Activated CD4-positive, CD25-positive, alpha-beta regulatory T cell (primary cell): ENCODE measurements at places on chromosomes 5 and 9.
A peak's percentile ranks its signal among the peaks of the same experiment; 100 is the strongest.

- DNase-seq = peak; percentile 43
Measured at GRCh38 chr5:150161242-150162141, 5.1 kb upstream of the CDX1 start.

DNA sequence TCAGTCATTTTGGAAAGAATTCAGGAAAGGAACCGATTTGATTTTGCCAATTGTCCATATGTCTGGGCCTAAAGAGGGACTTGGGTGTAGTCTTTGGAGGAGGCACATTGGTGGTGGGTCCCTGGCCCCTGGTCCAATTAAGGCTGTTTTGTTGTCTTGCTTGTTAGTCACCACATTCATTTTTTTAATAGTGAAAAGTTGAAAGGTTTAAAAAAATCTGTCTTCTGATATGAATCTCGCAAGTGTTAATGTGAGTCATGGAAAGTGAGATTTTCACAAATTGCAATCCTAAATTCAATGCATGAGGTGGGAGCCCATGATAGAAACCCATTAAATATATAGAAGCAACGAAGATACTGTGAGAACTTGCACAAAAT, 165.9 kb upstream of the OTULINL start:
- no peak for DNase-seq

DNA sequence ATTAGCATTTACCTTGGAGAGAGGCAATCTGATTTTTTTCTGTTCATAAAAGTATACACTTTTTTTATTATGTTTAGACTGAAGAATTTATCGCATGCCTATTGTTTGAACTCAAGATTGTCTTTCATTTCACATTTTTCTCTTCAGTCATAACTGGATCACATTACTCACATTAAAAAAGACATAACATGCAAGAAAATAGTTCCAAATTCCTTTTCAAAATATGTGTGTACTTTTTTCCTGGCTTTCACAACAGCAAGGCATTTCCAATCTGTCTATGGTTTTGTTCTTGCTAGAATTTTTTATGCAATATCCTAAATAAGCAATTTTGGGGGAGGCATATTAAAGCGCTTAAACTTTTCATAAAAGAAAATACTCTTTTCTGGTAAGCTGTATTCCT, 21.2 kb downstream of the FTMT start:
- no peak for DNase-seq

DNA sequence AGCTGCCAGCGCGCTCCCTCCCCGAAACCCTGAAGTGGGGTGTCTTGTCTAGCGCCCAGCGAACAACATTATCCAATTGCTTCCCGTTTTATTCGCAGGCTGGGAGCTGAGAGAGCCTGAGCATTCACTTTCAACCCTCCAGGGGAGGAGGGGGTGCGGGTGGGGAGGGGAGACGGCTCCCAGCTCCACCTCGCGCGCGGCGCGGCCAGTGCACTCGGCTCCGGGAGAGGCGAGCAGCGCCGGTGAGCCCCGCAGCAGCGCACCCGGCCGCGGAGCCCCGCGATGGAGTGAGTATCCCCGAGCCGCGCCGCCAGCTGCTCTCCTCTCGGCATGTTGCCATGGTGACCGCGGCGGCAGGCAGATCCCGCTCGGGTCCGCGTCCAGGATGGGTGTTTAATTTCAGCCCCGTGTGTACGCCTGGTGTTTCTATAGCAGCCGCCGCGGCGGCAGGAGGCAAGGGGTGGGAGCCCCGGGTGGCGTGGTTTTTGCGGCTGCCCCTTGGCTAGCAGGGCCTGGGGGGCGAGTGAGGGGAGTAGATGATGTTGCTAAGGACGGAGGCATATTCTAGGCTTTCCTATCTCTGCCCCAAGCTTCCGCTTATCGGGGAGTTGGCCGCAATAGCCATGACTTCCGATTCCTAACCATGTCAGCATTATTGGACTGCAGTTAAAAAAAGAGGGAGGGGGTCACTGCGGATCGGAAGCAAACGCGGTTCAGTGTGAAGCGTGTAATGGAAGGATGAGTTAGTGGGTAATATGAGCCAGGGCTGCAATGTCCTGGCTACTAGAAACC, 139.2 kb upstream of the PALM2AKAP2 start:
- no peak for DNase-seq

GRCh38 chr9:1458503-1458902, 408.3 kb downstream of the DMRT2 start:
- DNase-seq = no peak
